ENCODE measurements at places on chromosomes 2 and 18. TPM values are rescaled to one million over a fixed set of nuclear protein-coding genes. Genes with fewer than 3 reads are reported as not detected.

The ATP6V1C2 gene
- not detected for total RNA-seq

The IL1F10 gene
- not detected for total RNA-seq

The RAMP1 gene
- 2.7 TPM for total RNA-seq

The POTEE gene
- total RNA-seq: not detected

The CGREF1 gene
- total RNA-seq: 0.69 TPM

The ADRA2B gene
- total RNA-seq: not detected

The KCNS3 gene
- under 0.01 TPM for total RNA-seq

The CTAGE1 gene
- not detected for total RNA-seq

The GKN1 gene
- not detected for total RNA-seq

The PID1 gene
- 38.8 TPM for total RNA-seq

The COL4A4 gene
- total RNA-seq: 0.16 TPM

The CCDC138 gene
- 2.8 TPM for total RNA-seq

The TAF4B gene
- total RNA-seq: 1.8 TPM

The LOXHD1 gene
- total RNA-seq: not detected

The MARCHF4 gene
- under 0.01 TPM for total RNA-seq

The C2orf66 gene
- total RNA-seq: under 0.01 TPM

The WDR33 gene
- total RNA-seq: 29.5 TPM

The CLEC4F gene
- total RNA-seq: not detected

The DSG2 gene
- 2.2 TPM for total RNA-seq

The PFN4 gene
- total RNA-seq: 0.43 TPM

The GPR45 gene
- total RNA-seq: not detected

The GRP gene
- total RNA-seq: not detected

The DNAH7 gene
- 0.94 TPM for total RNA-seq

The ERBB4 gene
- not detected for total RNA-seq

Measured in bronchial smooth muscle cell (primary cell).